ENCODE measurements at places on chromosomes 2 and 18.

- no peak for DNase-seq
These were observed 10.5 kb downstream of the DRC1 start for GRCh38 chr2:26412091-26412673.

DNA sequence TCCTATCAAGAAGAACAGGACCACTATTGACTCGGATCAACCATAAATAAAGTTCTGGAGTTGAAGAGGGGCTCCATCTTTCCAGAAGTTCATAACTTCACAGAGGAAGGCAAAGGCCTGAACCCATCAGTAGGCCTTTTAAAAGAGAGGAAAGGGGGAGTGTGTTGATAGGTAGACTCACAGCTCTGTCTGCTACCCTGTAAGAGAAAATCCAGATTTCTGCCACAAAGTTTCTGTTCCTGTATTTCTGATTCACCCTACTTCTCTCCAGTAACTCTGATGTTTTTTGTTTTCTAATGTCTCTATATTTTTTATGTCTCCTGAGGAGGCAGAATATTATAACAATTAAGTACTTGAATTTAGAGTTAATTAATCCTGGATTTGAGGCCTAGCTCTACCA lies 564.0 kb downstream of the TNS1 start:
- no peak for DNase-seq

DNA sequence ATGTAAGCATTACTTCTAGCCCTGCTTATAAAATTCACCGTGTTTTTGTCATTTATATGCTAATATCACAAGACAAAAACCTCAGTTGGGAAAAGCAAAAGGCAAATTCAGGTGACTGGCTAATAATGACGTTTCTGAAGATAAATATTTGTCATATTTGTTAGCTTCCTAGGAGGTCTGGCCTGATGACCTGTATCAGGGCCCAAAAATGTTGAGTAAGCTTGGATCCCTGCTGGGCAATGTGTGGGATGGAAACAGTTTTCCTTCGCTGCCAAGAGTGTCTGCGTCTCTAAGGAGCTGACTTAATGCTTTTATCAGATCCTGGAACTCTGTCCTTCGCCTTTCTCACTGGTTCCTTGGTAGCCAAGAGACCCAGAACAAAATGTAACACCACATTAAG lies 230.1 kb upstream of the PXDN start:
- no peak for DNase-seq

DNA sequence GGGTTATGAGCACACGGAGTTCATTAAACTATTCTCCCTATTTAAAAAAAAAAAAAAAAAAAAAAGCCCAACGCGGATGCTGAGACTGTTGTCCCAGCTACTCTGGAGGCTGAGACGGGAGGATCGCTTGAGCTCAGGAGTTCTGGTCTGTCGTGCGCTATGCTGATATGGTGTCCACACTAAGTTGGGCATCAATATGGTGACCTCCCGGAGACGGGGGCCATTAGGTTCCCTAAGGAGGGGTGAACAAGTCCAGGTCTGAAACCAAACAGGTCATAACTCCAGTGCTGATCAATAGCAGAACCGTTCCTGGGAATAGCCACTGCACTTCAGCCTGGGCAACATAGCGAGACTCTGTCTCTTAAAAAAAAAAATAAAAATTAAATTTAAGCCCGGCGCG lies 12.9 kb upstream of the ANKRD53 start:
- no peak for DNase-seq

- no peak for DNase-seq
These were observed 97.3 kb upstream of the DCC start for GRCh38 chr18:52242711-52243110.

DNA sequence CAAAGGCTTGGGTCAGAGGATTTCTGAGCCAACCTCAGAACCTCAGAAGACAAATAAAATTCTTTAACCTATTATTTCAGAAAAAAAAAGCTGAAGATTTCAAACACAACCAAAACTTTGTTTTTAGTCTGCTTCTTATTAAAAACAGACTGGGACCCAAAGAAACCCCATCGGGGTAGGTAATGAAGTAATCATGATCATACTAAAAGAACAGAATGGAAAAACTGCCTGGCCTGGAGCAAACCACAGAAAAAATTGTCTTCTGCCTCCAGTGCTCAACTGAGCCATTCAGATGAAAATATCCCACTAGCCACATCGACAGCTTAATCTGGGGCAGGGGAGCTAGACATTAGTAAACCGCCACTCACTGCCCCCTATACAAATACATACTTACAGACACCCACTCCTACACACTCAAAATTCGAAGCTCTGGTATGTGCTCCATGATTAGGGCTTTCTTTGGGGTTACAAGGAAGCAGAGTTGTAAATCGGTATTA lies 76.5 kb downstream of the SDC1 start:
- no peak for DNase-seq

DNA sequence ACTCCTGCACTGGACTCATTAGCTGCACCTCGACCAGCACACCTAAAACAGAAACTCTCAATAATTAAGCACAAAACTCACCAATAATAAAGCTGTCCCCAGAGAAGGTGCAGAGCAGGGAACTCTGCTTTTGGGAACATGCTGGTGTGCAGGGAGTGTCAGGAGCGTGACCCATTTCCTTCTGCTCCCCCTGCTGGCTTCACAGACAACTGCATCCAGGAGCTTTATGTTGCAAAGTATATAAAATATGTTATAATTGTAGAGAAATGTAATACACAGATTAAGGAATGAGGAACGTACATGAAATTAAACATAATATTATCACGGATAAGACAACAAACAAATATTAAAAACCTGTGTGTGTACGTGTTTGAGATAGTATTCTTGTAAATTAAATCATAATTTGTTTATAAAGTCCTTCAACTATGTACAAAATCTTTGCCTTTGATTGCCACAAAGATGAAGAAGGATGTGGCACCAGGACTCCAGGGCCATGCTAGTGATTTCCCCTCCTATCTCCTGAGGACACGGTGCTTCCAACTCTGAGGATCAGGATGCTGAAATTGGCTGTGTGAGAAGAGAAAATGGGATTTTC lies 68.6 kb upstream of the MAL start:
- peak; percentile 69 for DNase-seq

DNA sequence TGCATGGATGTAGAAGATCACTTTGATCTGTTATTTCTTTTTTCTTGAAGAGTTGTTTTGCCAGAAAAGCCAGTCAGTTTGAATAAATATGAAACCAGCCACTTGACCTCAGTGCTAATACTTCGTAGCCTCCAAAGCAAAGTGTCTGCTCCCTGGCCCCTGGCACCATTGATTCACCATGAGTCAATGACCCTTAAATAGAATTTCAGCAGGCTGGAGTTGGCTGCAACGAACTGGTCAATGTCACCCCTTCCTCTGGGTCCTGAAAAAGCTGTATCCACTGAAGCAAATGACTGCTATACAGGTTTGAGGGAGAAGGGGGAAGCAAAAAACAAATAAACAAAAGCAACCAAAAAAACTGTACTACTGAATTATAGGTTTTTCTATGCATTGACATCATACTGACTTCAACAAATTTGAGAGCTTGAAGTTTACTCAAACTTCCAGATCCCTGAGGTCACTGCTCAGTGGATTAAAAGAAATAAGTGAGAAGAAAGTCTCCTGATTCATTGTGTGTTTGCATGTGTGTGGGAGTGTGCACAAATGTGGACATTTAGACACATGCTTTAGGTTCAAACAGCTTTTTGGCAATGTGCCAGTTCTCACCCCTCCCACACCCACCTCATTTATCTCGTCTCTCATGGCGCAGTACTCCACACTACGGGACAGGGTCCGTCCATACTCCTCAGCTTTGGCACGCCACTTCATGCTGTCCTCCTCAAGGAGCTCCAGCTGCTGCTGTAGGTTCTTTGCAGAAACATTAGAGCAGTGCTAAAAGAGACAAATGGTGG lies 58.1 kb upstream of the TTN start:
- peak; percentile 34 for DNase-seq

- no peak for DNase-seq
These were observed 140.1 kb upstream of the SIX3 start for GRCh38 chr2:44801289-44801840.

GRCh38 chr18:79484661-79485621 lies 89.2 kb downstream of the NFATC1 start:
- DNase-seq: peak; percentile 91

DNA sequence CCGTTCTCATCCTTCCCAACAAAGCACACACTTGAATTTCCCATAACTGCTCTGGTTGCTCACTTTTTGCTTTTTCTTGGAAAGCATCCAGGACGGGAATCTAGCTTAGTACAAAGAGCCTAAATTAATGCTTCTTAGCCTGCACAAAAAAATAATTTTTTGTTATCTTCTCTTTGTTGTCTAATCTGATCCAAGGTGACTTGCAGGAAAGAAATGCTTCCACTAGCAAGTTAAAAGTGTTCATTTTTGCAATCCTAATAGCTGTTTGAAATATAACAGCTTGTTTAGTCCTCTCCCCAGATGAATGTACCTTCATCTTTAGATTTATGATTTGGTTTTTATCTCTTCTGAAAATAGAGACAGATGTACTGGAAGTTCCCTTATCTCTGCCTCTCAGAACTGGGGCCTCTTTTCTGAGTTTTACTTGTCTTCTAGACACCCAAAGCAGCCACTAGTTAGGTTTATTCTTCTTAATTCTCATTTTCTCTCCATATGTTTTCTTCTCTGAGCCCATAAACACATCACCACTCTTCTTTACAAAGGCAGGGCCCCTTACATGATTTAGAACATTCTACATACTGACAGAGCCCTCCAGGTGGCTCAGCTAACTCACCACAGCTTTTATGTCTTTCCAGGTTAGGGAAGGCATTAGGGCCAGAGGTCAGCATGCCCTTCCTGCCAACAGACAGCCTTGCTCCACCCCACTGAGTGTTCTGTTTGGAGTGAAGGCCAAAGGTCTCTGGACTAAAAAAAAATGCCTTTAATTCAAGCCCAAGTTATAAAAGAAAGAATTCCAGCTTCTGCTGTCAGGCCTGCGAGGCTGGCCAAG lies 74.7 kb upstream of the MAP4K3 start:
- DNase-seq: no peak

- peak; percentile 29 for DNase-seq
These were observed 245.8 kb upstream of the SLC39A10 start for GRCh38 chr2:195411219-195411687.

DNA sequence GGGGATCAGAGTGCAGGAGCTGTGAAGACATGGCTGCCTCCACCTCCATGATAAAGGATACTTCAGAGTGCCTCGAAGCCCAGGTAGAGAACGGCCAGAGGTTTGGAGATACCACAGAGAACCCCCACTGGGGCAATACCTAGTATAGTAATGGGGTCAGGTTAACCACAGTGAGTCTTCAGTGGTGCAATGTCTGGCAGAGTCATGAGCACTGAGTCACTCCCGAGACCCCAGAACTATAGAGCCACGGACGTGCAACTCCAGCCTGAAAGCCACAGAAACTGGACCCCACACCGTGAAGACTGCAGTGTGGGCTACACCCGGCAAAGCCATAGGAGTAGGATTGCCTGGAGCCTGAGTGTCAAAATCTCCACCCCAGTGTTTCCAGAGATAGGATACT lies 746.6 kb downstream of the CBLN2 start:
- no peak for DNase-seq

GRCh38 chr2:48852938-48853337 lies 97.4 kb upstream of the LHCGR start:
- peak; percentile 28 for DNase-seq

GRCh38 chr2:111222204-111222866 lies 101.6 kb downstream of the BCL2L11 start:
- DNase-seq: no peak

DNA sequence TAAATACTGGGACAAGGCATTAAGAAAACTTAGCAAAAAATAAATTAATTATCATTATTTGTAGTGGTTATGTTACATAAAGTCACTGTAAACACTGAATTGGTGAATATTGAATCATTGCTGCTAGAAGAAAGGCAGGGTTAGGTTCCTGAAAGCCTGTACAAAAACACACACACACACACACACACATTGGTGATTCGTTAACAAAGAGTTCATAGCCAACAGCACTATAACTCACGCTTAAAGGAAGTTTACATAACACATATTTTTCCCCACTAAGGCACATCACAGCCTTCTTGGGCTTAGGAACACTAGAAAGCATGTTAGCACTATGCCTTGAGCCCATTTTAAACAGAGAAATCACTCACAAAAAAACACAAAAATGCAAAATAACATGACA lies 690.0 kb upstream of the PIK3C3 start:
- no peak for DNase-seq

DNA sequence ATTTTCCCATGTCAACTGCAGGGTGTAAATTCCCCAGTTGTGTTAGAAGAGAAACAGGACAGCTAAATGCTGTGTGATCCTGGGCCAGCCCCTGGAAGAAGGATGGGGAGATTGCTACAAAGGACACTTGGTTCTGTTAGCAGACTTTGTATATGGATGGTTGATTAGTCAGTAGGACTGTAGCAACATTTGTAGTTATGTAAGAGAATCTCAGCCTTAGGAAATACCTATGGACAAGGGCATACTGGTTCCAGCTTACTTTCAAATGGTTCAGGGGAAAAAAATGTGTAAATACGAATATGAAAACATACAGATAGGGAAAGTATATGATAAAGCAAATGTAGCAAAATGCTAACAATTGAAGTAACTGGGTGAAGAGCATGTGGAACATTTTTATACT lies 47.6 kb downstream of the GNAL start:
- DNase-seq: no peak

DNA sequence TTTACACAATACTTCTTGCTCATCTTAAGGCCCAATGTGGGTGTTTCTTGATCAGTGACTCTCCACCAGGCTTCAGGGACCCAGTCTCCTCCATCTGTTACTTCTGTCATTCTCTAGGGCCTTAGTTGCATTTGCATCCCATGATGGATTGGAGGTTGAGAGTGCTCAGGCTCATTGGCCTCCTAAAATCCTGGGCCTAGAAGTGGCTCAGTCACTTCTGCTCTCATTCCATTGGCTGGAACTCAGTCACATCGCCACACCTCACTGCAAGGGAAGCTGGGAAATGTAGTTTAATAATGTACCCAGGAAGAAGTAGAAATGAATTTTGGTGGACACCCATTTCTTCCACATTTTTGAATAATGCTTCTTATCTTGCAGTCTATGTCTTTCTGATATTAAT lies 223.5 kb downstream of the HRH4 start:
- no peak for DNase-seq

DNA sequence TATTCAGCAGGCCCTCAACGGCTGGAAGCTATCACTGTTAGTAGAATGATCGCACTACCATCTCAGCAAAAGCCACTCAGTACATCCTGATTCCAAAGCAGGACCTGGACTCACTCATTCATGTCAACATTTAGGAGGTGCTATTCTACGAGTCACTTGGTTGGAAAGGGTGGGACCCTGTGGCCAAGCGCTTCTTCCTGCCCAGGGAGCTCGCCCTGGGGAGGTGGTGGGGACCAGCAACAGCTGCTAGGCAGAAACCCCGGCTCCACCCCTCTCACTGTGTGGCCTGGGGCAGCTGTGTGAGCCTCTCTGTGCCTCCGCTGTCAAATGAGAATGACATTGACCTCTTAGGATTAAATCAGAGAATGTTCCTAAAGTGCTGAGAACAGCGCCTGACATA lies 231.4 kb downstream of the EIPR1 start:
- DNase-seq: no peak

- no peak for DNase-seq
These were observed 215.6 kb upstream of the SLC14A2 start for GRCh38 chr18:45399643-45400042.

GRCh38 chr2:85733121-85733960 lies 20.4 kb upstream of the ATOH8 start:
- no peak for DNase-seq

Measured in AG08396 (cell line).